ENCODE measurements at places on chromosomes 6 and 20.

GRCh38 chr6:138795809-138796603 is at the start of gene ECT2L:
Gene ECT2L, plus strand, starts transcription at chr6:138796087. Its CDS starts 17,188 bp downstream, at chr6:138813275.
- DNase-seq, result no peak

DNA sequence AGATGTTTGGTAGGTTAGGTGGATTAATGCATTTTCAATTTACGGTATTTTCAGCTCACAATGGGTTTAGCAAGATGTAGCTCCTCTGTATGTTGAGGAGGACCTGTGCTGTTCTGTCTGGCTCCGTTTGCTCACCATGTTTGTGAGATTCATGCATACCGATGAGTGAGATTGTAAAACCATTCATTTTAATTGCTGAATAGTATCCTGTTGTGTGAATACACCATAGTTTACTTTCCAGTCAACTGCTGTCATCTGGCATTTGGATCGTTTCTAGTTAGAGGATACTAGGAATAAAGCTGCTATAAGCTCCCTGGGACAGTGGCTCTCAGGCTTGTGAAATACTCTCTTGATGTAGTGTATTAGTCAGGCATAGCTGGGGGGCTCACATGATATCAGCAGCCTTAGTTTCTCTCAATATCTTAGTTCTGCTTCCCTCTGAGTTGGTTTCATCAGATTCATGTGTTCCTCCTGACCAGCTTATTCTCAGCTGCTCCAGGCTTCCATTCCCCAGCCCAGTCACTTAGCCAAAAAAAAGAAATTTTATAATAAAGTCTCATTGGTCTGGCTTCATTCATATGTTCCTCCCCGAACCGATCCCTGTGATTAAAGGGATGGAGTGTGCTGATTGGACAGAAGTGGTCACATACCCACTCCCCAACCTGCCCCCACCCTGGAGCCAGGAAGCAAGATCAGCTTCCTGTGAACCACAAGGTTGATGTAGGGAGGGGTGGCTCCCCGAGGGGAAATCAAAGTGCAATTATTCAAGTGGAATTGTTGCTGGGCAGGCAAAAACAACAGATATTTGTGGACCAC is 10.9 kb upstream of the B4GALT5 start:
- DNase-seq, result no peak

DNA sequence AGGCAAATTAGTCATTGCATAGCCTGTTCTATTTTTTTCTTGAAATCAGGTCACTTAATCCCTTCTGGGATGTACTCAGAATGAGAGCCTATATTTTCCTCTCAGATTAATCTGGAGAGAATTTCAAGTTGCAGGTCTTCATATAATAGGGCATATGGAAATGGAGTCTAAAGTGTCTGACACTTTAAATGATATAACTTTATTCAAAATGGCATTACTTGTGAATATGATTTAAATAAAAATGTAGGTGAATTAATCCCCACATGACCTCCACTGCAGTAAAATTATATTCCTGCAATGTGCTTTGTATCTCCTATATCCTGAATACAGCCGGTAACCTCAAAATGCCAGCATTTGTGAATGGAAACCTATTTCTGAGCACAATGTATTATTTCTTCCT is 172.5 kb upstream of the BTBD3 start:
- DNase-seq, result no peak

GRCh38 chr6:133179481-133179880 is 61.7 kb upstream of the EYA4 start:
- no peak for DNase-seq

DNA sequence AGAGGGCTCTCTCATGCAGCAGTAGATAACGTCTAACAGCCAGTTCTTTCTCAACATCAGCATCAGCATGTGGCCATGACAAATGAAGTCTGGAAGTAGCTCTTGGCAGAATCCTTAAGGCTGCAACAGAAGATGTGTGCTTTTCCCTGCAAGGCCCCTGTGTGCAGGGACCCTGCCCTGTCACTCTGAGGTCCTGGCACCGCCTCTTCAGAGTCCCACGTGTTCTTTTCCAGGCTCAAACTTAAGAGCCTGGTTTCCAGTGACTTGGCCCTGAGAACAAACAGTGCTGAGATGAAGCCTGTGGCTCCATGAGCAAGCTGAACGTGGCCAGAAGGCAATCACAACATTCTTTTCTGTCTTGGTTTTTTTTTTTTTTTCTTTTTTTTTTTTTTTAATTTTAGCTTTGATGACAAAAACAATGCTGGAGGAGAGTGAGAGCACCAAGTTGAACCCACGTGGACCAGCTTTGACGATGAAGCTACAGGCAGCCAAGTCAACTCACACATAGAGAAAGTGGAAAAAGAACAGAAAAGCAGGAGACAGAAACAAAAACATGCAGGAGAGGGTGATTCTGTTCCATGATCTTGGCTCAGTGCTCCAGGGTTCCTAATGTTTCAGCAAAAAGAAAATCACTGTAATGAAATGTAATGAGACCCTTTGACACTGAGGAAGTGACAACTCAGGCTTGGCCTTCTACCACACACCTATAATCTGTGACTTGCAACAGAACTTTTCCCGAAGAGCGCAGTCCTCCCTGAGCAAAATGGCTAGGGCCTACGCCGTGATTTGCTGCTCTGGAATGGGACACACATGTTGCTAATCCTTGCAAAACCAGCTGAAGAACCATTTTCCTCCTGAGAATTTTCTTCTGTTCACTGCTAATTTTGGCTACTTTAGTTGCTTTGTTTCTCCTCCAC is 86.1 kb downstream of the FOXC1 start:
- DNase-seq, result no peak

DNA sequence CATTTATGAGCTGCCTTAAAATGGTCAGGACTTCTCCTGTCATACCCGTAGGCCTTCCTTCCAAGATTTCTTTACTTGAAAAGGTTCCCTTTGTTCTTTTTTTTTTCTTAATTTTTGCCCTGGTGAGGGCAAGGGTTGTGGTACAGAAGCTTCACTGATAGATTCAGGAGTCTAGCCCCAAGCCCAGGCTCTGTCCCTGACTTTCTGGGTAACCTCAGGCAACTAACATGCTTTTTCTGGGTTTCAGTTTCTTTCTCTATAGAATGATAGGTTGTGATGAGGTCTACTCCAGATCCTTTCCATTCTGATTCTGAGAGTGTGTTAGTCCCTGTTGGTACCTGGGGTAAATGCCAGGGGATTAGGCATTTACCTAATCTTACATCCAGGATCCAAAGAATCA is 21.2 kb downstream of the SNPH start:
- no peak for DNase-seq

- DNase-seq, result no peak
These were observed 171.6 kb downstream of the ADGB start for GRCh38 chr6:146770275-146770964.

DNA sequence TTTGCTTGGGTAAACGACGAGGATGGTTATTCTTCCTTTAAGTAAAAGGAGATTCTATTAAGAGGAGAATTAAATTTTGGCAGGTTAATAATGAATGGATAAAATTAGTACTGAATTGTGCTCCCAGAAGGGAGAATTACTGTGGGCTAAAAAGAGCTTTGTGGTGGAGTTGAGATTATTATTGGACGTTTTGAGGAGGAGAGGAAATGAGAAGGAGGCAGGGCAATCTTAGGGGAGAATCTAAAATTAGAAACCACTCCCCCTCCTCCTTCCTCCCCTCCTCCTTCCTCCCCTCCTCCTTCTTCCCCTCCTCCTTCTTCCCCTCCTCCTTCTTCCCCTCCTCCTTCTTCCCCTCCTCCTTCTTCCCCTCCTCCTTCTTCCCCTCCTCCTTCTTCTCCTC is 331.8 kb downstream of the PRL start:
- DNase-seq, result no peak
